Naive B cell (primary cell): ENCODE measurements at places on chromosomes 13 and 19. TPM values are rescaled to one million over a fixed set of nuclear protein-coding genes. Genes with fewer than 3 reads are reported as not detected.
A peak's percentile ranks its signal among the peaks of the same experiment; 100 is the strongest.

DNA sequence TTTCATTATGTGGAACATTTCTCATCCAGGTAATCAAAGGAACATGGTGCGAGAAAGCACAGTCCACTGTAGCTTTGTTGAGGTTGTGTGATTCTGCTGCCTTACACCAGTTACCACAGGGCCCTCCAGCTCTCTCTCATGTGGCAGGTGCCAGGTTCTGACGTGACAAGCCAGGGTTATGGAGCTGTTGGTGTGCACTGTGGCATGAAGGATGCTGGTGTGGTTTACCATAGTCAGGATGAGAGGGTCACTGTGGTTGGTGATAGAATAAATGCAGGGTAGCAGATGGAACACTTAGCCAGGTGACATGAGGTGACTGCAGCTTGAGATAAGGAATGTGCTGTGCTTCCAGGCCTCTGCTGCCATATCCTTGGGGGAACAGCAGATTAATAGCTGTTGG, 7.4 kb downstream of the ZNF223 start:
- no peak for DNase-seq

DNA sequence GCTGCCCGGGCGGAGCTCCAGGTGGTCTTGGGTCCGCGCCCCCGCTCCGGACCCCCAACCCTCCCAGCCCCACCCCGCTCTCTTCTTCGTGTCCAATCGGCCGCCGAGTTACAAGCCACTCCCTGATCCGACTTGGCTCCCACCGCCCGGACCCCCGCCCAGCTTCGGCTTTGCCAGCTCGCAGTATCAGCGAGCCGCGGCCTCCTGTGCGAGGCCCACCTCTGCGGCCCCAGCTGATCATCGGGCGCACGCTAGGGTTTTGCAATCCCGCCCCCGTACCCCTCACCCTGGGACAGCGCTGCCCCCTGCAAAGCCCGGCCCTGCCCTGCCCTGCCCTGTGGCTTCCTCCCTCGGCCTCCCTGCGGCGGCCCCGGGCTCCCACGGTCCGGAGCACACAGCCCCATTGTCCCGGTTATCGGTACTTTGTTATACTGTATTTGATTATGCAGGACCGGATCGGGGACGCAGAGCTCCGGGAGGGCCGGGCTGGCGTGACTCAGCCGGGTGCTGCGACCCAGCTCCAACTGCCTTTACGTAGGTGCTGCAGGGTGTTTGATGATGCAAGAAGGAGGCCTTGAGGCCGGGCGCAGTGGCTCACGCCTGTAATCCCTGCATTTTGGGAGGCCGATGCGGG, 598 bp upstream of the LPAR2 start:
- DNase-seq = peak; percentile 18

Gene CEACAM3
- polyA plus RNA-seq = not detected

- no peak for DNase-seq
These were observed 88.2 kb downstream of the KCTD12 start for GRCh38 chr13:76798037-76798436.

DNA sequence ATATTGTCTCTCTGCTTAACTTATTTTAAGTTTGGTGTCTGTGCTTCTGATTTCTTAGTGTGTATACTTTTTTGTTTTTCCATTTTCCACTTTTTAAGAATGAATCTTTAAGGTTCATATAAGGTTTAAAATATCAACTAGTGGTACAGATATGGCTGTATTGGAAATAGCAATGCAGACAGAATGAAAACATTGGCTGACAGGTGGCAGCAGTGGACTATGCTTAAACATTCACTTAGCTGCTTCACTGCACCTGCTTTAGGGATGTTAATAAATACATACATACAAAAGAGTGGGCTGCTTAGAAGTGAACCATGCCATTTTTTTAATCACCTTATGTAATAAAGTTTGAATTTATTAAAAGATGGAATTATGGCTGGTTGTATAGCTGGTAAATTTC, 27.3 kb downstream of the TM9SF2 start:
- peak; percentile 33 for DNase-seq

Gene ELAVL3
- polyA plus RNA-seq = not detected

- DNase-seq = no peak
These were observed 20.4 kb downstream of the CHERP start for GRCh38 chr19:16521715-16522289.

Gene NCR1
- not detected for polyA plus RNA-seq

GRCh38 chr19:49738268-49738667, 24.8 kb downstream of the TSKS start:
- DNase-seq = no peak

DNA sequence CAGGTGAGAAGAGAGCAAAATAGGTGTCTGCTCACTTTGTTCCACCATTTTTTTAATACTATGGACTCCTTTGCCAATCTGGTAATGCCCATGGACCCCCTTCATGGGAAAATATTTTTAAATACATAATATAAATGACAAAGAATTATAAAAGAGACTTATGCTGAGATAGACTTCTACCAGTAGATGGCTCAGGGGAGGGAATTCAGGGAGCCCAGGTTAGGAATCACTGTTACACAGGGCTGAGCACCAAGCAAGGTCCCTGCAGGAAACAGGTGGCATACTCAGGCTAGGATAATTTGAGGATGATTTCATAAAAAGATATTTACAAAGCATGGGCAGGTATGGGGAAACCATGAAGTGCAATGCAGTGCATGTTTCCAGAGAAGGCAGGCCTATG, 525.9 kb downstream of the FGF9 start:
- DNase-seq = no peak

Gene IL17D
- 0.22 TPM for polyA plus RNA-seq

GRCh38 chr13:100675661-100676129, 1.1 kb upstream of the TMTC4 start:
- no peak for DNase-seq

DNA sequence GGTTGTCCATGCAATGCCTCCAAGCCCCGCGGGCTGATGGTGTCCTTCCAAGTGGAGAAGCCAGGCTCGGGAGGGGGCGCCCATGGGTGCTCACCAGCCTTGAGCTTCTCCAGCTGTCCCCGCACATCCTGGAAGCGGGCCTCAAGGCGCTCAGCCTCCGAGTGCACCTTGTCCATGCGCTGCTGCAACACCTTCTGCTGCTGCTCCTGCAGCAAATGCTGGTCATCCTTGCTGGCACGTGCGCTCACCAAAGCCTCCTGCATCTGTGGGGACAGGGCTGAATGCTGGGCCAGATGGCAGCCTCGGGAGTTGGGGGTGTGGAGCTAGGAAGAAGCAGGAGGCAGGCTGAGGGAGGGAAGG, 22.8 kb upstream of the EMP3 start:
- no peak for DNase-seq
